ENCODE measurements at places on chromosomes 2 and 18.

DNA sequence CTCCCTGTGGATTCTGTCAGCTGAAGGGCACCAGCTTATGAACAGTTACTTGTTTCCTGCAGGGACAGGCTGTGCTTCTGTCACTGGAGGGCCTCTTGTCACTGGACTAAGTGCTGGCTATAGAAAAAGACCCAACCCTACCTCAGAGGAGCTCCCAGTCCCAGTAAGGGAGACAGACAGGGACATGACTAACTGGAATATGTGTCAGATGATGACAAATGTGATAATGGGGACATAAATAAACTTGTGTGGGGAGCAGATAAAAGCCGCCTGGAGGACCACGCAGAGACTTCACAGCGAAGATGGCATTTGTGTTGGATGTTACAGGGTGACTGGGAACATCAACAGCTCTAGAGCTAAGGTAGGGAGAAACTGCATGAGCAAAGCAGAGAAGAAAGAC lies 95.0 kb downstream of the MAPRE2 start:
- no peak for DNase-seq

GRCh38 chr18:49321797-49322461 lies 138.5 kb downstream of the DYM start:
- no peak for DNase-seq

DNA sequence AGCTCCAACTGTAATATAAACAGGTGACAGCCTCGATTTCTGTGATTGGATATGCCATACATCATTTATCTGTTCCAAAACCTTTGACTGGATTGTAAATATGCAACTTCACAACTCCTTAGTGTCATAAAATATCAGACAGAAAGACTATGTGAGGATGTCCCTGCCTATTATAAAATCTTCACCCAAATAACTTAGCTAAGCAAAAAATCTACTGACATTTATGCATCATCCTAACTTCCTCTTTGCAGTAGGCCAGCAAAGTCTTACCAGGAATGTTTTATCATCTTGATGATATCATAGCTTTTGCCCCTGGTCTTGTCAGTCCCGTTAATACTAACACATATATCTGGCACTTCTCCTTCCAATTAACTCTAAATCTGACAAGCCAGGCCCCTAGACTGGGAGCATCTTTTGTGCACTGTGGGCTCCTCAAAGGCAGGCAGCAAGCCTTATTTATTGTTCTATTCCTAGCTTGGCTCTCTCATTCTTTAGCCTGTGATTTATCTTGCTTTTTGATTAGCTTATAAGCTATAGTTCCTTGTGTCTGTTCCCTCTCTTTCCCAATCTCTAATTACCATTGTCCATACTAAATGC lies 356.5 kb upstream of the HNMT start:
- DNase-seq = no peak

DNA sequence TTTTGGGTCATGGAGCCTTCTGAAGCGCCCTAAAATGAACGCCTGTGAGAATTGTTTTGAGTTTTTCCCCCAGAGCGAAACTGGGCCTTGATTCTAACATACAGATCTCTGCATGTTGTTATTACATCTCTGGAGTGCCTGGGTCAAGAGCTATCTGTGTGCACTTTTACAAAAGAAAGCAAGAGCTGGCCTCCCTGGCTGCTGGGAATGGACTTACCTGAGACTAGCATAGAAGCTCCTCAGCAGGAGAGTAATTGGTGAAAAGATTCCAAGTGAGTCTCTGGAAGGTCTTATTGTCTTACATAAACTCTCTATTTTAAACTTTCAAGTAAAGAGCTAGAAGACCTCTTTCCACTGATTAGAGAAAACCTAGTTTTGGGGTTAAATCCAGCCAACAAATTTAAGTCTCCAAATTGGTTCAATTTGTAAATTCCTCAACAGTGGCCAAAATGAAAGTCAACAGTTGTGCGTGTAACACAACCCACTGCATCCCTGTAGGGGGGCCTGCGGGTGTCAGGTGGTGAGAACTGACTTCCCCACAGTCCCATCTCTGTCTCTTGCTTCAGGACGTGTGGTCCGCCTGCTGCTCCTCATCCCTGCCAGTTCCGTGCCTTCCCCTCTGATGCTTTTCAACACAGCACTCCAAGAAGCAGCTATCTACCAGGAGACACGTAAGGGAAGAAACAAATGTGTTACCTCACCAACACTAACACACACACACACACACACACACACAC lies 206.1 kb downstream of the SH3BP4 start:
- no peak for DNase-seq

DNA sequence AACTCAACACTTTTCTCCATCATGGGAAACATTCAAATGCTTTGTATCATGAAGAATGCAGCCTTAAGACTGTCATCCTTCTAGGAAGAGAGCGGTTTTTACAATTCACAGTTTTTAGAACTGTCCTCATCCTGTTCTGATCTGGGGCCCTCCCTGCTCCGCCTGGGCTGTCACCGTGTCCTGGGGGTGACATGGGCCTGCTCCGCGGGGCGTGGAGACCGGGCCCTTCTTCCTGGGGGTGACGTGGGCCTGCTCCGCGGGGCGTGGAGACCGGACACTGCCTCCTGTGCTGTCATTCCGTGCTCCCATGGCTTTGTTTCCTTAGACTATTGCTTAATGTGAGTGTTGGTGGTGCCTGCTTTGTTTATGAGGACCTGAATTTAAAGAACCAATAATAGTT lies 122.8 kb downstream of the TMEM18 start:
- no peak for DNase-seq

GRCh38 chr2:48532824-48533223 lies 2.9 kb downstream of the STON1 start:
- DNase-seq = no peak

DNA sequence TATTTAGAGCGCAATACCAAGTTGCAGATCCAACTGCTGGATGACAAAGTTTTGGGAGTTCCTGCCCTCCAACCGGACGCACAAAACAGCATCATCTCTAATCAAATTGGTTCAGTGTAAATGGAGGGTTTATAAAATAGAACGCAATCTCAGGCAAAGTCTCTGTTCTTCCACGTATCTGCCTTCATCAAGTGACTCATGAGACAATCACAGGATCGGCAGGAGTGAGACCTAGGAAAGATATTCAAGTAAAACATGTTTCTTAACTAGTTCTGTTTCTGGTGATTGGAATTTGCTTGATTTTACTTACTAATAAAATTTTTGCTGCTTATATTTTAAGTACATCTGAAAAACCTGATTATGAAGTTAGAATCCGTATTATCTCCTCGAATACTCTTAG lies 7.6 kb downstream of the FZD5 start:
- no peak for DNase-seq

DNA sequence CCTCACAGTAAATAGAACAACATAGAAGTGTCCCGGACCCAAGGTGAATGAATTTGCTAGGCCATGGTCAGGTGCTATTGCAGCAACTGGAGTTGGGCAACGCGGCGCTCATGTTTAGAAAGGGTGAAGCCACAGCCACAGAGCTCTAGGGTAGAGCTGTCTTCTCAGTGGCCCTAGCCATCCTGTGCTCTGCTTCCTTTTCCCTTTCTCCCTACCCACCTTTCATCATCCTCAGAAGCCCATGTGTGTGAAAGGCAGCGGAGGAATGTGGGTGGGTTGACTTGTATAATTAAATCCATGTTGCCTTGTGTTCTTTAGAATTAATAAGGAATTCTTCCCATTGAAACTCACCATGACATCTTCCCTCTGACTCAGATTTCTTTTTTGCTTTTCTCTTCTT lies 336.7 kb downstream of the OSR1 start:
- DNase-seq = no peak

GRCh38 chr2:231348704-231349373 lies 46.7 kb upstream of the B3GNT7 start:
- no peak for DNase-seq

DNA sequence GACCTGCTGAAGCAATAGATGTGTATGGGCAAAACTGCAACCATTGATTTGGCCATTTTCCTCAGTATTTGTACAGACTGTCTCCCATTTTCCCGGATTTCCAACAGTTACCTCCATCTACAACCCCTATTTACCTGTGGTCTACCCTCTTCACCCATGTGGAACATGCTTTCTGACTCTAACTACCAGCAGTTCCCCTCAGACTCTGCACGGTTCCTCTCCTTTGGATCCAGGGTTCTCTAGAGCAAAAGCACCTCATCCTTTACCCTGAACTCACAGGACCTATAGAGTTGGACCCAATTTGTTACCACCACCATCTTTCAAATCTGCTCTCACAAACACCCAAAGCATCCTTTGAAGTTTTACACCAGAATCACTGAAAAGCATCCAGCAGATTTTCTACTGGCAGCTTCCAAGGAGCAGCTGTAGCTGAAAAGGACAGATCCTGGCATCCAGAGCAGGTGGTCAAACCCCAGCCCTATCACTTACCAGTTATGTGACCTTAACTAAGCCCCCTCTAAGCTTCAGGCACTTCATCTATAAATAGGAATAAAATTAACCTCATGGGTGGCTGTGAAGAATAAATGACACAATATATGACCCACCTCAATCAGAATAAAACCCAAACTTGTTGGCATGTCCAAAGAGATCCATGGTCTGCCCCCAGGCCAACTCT lies 15.3 kb downstream of the CYTIP start:
- DNase-seq = no peak

Data from NCI-H1694 (cell line).